ENCODE measurements at places on chromosomes 12 and 14.

- DNase-seq = no peak
These were observed 19.4 kb downstream of the ATP6V0A2 start for GRCh38 chr12:123731596-123731995.

DNA sequence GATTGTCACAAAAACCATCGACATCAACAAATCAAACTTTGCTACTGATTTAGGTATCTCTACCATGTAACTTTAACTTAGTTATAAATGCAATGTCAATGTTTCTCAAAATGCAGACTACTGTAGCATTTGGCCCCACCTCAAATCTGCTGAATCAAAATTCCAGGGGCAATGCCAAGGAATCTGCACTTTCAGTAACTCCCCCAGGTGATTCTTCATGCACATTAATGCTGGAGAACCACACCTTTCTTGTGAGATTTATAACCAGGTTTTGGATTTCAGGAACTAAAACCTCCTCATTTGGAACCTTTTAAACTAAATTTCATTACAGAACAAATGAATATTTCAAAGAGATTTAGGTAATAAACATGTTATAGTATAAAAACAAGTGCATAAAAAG, 4.9 kb downstream of the ATP2B1 start:
- no peak for DNase-seq

GRCh38 chr12:51721282-51721940, 127.1 kb downstream of the FIGNL2 start:
- DNase-seq = peak; percentile 7

DNA sequence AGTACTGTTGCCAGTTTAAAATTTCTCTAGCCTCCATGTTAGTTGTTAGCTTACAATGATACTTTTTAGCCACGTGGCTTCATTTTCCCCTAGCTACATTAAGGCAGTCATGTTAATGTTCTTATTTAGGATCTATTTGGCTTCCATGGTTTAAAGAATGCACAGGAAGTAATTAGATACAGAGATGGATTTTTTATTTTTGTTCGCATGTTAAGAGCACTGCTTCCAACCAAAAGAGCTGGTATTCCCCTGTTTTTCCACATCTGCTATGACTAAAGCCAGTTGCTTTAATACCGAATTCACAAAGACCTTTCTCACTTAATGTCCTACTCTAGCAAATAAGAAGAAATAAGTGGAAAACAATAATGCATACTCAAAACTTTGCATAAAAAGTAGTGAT, 45.1 kb downstream of the PRORP start:
- DNase-seq = no peak

GRCh38 chr12:75437564-75437963, 43.0 kb upstream of the GLIPR1 start:
- DNase-seq = no peak

DNA sequence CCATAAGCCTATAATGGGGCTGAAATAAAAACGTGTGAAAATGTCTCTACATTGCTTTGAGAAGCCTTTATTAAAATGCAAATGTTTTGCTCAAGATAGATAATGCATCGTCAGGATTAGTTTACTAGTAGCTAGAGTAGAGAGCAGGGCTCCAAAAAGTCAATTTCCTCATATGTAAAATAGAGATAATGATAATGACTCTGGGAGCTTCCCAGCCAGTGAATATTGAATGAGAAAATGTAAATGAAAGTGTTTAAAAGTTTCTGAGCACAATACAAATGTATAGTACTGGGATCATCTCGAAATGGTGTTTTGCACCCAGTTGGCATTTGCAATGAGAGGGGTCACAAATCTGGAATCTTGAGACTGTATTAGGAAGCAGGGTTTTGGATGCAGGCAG, 135.3 kb downstream of the OTOGL start:
- DNase-seq = no peak

GRCh38 chr12:29309320-29309902, 71.6 kb downstream of the ERGIC2 start:
- DNase-seq = no peak

GRCh38 chr14:88562532-88562830, 356 bp upstream of the ZC3H14 start:
- no peak for DNase-seq

- DNase-seq = no peak
These were observed 316.3 kb downstream of the ADAMTS20 start for GRCh38 chr12:43235721-43236120.

- DNase-seq = no peak
These were observed 45.5 kb upstream of the BCL11B start for GRCh38 chr14:99317231-99318090.

- no peak for DNase-seq
These were observed 734.9 kb downstream of the VRK1 start for GRCh38 chr14:97532052-97532451.
